Hypothalamus (tissue), 51 donors: ENCODE measurements at places on chromosomes 1 and 21.

DNA sequence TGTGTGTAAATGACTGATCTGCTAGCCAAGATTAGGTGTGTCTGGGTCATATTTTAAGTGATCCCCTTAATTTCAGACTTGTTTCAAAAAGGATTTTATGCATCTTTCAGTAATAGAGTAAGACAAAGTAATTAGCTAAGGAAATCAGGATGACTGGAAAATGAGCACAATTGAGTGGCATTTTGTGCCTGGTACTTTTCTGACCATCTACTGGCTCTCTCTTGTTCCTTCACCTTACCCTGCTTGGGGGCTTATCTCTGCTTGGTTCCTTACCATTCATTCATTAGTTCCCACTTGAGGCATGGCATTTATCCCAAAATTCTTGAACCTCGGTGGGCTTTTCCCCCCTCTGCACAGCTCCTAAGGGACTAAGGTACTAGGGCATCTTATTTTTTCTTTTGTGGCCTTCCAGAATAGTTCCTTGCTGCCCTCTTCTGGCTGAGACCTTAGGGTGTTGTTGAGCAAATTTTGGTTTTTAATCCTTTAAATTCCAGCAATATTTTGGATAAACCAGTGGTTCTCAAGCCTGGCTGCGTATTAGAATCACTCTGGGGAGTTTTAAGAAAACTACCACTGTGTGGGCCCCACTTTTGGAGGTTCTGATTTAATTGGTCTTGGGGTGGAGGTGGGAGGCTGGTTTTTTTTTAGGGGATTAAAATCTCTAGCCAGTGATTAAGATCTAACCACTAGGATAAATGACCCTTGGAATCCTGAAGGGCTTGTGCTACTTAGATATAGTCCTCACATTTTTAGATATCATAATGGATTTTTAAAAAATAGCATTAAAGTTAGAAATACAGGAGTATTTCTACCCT, 50.8 kb downstream of the HS2ST1 start:
- DNase-seq = no peak

- DNase-seq = no peak
These were observed 61.5 kb upstream of the RAVER2 start for GRCh38 chr1:64683419-64683818.

GRCh38 chr21:42349420-42350317, 1.1 kb downstream of the TFF2 start:
- DNase-seq = no peak

- DNase-seq = no peak
These were observed 196.3 kb upstream of the SPAG17 start for GRCh38 chr1:118381197-118381869.

GRCh38 chr1:90708236-90708786, 8.8 kb downstream of the BARHL2 start:
- no peak for DNase-seq

GRCh38 chr1:203464226-203464625, 11.4 kb upstream of the PRELP start:
- no peak for DNase-seq

DNA sequence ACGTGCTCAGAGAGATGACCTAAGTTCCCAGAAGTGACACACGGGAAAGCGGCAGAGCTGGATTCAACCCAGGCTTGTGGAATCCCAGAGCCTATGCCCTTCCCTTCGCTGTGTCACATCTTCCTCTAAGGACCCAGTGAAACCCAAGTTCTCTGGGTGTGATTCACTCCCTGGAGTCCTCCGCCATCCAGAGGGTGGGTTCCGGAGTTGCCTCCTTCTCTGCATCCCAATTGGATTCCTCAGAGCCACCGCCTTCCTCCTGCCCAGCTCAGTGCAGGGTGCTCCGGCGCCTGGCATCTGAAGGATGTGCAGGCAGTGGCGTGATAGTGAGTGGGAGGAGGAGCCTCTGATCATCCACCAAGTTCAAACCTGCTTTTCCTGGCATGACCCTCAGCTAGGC, 20.7 kb upstream of the RCC2 start:
- no peak for DNase-seq

GRCh38 chr21:27771938-27772483, 805.1 kb upstream of the ADAMTS5 start:
- DNase-seq = no peak

DNA sequence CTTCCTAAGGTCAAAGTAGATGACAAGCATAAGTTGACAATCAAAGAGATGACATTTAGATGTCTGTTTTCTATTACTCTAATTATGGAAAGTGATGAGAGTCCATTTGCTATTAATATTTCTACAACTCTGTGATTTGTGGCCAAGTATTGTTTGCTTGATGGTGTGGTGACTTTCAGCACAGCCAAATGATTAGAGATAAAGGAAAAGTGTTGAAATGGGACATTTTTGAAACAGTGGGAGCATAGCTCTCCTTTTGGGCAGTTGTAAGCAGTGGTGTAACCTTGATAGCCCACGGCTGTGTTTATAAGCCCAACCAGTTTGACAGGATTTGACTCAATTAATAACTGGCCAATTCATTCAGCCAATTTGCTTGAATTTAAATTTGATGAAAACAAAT, 31.6 kb downstream of the ZC3H11B start:
- no peak for DNase-seq

GRCh38 chr1:234091876-234092275, 187.4 kb downstream of the SLC35F3 start:
- no peak for DNase-seq

GRCh38 chr1:199551967-199552565, 475.4 kb upstream of the NR5A2 start:
- DNase-seq = peak; percentile 2

DNA sequence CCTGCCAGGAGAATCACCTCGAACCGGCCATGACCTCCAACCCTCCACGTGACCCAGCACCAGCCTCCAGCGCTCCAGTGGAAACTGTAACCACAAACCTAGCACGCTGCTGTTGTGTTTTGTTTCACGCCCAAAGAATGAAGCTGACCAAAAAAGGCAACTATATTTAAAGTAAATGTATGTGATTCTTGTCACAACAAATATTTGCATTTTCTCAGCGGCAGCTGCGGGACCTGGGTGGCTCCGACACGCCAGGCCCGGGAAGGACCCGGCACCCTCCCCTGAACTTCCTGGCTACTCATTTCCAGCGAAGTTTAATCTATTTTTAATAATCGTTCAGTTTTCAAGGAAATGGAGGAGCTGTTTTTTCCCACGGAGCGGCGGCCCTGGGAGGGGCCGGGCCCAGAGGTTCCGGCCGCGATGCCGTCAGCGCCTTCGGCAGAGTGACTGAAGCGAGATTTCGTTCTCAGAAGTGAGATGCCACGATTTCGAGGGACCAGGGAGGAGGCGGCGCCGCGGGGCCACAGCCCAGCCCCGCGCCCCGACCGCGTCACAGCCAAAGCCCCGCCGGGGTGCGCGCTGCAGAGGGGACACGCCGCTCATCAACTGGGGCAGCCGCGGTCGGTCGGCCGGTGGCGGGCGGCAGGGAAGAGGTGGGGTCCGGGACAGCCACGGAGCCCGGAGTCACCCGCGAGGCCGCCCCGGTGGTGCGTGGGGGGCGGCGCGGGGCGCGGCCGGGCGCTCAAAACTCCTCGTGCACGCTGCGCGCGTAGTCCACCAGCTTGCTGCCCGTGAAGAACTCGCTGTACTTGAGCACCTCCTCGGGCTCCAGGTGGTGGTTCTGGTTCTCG, 3.0 kb upstream of the TNFRSF4 start:
- no peak for DNase-seq

- no peak for DNase-seq
These were observed 41.8 kb downstream of the ETS2 start for GRCh38 chr21:38847556-38847955.

- no peak for DNase-seq
These were observed 18.3 kb upstream of the HDAC1 start for GRCh38 chr1:32273391-32274208.

DNA sequence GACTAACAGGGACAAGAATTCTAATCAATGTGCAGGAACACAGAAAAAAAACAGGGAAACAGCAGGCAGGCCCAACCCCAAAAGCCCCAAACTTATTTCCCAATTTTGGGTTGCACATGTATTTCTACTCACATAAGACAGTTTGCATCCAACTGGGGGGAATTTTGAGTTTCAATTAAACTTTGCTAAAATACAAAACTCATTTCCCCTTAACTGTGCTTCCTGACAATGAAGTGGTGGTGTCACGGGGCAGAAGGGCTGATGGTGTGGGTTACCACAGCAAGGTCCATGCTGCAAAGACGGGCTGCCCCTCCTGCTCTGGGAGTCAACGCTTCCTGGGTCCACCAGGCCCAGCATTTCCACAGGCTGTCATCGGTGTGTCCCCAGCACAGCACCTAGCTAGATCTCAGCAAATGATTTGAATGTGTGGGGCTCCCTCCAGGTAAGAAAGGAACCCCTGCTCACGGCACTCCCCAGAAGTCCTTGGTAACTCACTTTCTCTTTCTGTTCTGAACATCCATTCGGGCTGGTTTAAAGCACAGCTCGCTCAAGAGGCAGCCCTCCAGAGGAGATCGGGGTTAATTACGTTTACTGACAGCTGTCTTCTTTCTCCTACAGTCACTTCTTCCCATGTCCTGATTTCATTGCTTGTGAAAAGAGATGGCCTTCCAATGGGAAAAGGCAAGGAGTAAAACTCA, 27.4 kb downstream of the HIVEP3 start:
- peak; percentile 24 for DNase-seq

GRCh38 chr1:41768583-41768982, 150.1 kb downstream of the HIVEP3 start:
- DNase-seq = no peak

DNA sequence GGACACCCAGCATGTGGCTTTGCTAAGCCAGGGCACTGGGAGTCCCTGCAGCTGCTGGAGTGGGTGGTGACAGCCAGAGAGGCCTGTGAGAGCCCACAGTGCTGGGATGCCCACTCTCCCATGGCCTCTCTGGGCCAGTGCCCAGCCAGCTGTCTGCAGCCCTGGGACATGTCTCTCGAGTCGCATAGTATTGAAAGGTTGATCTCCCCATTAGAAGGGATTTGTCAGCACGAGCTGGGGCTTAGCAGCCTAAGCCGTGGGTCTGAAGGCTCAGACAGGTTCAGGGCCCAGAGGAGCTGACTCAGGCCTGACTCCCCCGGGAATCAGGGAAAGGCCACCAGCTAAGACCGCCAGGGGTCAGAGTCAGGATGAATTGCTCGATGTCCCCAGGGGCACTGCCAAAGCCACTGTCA, 53.5 kb downstream of the FOXD2 start:
- DNase-seq = no peak

- DNase-seq = no peak
These were observed 45.1 kb upstream of the ADAM30 start for GRCh38 chr1:119941392-119941791.

DNA sequence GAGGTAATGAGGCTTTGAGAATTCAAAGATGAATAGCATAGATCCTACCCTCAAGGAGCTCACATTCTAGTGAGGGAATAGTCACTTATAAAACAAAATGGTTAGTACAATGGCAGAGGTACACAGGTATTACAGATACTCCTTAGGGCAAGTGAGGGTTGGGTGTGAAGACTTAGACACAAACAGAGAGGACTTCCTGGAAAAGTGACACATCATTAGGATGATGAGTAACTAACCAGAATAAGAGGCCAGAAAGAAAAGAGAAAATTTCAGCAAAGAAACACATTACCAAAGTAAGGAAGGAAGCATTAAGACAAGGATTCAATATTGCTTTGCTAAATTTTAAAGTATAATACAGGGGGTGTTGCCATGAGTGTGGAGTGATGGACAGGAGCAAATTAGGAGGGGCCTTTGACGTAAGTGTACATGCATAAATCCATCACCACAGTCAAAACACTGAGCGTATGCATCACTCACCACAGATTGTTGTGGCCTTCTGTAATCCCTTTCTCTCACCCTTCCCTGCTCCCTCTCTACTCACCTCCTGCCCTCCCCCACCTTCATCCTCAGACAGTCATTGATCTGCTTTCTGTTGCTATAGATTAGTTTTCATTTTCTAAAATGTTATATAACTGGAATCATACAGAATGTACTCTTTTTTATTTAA, 7.9 kb downstream of the CD53 start:
- no peak for DNase-seq

DNA sequence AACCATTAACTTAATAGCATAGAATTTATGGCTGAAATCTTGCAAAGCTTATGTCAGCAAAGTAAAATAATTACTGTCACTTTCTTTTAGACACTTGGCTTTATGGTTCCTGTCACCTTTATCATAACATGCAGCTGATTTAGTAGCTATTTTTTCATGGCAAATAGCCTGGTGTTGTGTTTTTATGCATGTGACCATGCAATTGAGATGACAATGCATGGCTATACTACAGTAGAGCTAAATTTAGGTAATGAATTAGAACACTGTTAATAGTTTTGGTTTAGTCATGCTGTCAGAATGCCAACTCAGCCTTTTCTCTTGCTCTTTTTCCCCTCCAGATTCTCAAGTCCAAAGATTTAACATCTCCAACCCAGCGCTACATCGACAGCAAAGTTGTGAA, 88.6 kb downstream of the TGFB2 start:
- no peak for DNase-seq

GRCh38 chr1:236468625-236469024, 55.2 kb upstream of the LGALS8 start:
- no peak for DNase-seq

GRCh38 chr1:238624776-238625175, 734.1 kb upstream of the ZP4 start:
- no peak for DNase-seq

- no peak for DNase-seq
These were observed 23.3 kb downstream of the RIMKLA start for GRCh38 chr1:42403880-42404400.

DNA sequence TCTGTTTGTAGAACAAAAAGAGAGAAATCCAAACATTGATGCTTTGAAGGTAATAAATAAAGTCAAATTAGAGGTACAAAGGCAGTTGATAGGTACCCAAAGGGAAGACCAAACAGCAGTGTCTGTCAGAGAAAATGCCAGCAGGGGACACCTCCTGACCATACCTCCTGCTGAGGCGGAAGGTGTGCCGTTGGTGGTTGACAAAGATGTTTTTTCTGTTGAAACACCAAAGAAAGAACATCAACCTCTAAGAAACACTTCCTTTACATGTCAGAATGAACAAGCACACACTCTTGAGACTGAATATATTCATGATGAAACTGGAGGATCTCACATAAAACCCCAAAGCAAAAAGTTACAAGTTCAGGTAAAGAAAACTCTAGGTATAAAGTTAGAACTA, 128.3 kb downstream of the MACF1 start:
- no peak for DNase-seq

GRCh38 chr1:243708210-243708609, 141.8 kb downstream of the AKT3 start:
- no peak for DNase-seq

- DNase-seq = no peak
These were observed 4.4 kb upstream of the NPL start for GRCh38 chr1:182785181-182785580.

- no peak for DNase-seq
These were observed 24.1 kb upstream of the LCE5A start for GRCh38 chr1:152486400-152487006.

GRCh38 chr1:6025269-6026094, 20.2 kb upstream of the KCNAB2 start:
- DNase-seq = no peak

- no peak for DNase-seq
These were observed 2.6 kb downstream of the CLCA1 start for GRCh38 chr1:86471291-86471690.
